Stimulated activated CD8-positive, alpha-beta memory T cell treated with anti-CD3 and anti-CD28 coated beads, Interleukin-4, amount 100 ng/mL, for 48 hours (primary cell): ENCODE measurements at places on chromosomes 2 and 18.
A peak's percentile ranks its signal among the peaks of the same experiment; 100 is the strongest.

DNA sequence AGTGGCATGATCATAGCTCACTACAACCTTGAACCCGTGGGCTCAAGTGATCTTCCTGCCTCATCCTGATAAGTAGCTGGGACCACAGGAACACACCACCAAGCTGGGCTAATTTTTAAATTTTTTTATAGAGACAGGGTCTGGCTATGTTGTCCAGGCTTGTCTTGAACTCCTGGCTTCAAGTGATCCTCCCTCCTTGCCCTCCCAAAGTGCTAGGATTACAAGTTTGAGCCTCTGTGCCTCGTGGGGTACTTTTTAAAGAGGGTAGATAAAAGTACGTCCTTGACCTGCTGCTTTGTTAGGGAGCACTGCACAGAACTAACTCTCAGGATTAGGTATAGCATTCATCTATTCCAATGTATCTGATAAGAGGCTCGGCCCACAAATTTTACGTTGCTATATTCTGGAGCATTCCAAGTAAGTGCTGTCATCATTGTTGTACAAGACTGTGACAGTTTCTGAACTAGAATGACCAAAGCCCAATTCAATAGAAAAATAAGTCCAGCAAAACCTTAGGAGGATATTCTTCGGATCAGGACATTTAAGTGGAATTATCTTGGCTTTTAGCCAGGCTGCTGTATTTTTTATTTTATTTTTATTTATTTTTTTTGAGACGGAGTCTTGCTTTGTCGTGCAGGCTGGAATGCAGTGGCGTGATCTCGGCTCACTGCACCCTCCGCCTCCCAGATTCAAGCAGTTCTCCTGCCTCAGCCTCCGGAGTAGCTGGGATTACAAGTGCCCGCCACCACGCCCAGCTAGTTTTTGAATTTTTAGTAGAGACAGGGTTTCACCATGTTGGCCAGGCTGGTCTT is 4.1 kb downstream of the MTCL1 start:
- no peak for DNase-seq

DNA sequence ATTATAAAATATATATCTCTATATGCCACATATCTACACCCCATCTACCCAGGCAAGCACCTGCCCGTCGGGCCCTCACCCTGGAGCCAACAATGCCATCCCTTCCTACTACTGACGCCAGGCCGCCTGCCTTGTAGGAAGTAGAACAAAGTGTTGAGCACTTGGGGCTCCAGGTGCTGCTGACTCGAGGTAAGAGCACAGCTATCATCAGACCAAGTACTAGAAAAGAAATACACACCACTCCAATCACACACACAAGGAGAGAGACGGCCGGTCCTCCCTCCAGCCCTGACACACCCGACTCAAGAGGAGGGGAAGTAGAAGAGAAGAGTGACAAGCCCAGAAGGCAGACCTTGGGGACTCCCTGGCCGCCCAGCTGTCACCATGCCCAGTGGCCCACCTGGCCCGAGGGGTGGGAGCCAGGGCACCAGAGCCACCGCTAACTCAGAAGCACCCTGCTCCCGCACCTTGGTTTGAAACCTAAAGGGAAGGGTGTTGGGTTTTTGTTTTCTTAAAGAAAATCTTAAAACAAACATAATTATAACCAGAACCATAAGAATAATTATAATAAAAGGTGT is 64.0 kb upstream of the POMC start:
- DNase-seq, result no peak

DNA sequence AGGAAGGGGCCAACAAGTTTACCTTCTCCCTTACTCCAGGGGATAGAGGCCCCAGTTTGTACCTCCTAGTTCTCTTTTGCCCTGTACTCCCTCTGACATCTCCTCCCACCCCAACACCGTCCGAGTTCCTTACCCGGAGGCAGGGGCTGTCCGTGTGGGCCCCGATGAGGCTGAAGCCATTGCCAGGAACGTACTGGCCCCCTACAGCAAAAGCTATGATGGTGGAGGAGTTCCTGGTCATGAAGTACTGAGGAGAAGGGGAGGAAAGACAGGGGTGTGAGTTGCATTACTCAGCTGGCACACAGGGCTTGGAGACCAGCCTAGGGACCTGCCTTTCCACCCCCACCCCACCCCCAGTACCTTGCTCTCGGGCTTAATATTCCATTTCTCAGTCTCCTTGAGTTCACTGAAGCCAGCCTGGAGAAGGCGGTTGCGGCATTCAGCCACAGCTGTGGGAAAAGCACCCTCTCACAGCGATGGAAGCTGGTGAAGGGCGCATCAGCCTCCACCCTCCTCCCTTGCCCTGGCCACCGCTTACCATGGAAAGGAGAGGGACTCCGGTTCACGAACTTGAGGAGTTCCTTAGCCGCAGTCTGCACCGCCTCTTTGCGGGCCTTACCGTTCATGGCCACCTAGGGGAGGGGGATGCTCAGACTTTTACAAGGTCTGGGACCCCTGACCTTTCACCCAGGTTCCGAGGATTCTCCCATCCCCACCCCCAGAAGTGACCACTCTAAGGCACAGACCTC is 1.0 kb downstream of the DNPEP start:
- DNase-seq, result peak; percentile 31

DNA sequence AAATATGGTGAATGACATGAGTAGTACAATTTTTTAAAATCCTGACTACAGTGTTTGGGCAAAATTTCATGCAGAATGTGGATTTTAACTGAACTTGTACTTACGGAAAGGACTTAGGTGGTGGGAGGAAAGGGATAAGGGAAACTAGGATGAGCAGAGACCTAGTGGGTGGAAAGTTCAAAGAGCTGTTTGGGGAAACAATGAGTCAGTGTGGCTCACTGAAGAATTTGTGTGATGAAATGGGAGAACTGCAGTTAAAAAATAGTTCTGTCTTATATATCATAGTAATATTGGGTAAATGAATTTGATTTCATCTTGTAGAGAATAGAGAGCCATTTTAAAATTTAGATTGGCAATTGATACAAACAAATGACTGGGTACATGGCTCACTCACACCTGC is 220.1 kb upstream of the CTAGE1 start:
- no peak for DNase-seq

DNA sequence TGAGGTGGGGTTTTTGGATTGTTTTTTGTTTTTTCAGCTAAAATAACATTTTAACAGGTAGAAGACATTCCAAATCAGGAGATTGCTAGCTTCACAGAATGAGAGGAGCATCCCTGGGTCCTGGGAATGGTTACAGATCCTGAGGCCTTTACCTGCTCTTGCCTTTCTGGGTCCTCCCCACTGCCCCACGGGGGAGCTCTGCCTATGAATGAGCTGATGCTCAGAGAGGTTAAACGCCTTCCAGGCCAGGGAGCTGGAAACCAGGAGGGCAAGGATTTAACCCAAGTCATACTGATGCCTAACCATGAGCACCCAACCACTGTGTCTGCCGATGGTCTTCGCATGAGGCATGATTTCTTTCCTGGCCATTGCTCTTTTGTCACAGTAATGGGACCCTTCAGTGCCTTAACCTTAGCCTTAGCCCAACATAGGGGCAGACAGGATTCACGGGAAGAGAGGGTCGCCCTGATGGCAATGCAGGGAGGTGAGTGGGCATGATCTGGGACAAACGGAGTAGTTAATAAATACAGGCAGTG is 16.1 kb downstream of the MOCOS start:
- no peak for DNase-seq

DNA sequence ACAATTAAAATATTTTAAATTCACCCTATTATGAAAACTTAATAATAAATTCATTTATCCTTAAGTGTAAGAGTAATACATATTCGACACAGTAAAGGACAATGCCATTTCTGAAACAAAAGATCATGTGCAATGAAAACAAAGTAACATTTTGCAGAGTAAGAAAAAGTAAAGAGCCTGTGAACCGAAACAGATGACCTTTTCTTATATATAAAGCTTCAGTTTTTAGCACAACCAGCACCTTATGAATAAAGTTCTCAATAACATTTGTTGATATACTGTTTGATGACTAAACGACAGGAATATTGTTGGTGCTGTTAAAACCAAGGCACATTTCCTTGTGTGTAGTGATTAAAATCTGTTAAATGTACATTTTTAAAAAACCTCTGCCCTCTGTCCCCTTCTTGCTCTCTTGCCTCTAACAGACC is 1.5 kb downstream of the PELI1 start:
- no peak for DNase-seq

DNA sequence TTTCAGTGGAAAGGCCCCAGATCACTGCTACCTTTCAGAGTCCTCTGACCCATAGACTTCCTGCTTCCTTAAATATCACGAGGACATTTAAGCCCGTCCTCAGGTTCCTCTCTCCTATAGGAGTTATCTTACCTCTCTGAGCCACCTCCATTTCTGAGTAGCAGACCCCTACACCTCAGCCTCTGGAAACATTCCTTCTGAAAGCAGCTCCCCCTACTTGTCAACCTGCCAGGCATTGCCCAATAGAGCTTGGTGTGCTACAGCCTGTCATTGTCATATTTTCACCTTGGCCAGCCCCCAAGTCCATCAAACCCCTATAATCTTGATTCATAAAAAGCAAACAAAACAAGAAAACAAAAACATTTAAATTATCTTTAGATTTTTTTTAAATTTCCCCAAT is 717.9 kb upstream of the SLC8A1 start:
- DNase-seq, result no peak

DNA sequence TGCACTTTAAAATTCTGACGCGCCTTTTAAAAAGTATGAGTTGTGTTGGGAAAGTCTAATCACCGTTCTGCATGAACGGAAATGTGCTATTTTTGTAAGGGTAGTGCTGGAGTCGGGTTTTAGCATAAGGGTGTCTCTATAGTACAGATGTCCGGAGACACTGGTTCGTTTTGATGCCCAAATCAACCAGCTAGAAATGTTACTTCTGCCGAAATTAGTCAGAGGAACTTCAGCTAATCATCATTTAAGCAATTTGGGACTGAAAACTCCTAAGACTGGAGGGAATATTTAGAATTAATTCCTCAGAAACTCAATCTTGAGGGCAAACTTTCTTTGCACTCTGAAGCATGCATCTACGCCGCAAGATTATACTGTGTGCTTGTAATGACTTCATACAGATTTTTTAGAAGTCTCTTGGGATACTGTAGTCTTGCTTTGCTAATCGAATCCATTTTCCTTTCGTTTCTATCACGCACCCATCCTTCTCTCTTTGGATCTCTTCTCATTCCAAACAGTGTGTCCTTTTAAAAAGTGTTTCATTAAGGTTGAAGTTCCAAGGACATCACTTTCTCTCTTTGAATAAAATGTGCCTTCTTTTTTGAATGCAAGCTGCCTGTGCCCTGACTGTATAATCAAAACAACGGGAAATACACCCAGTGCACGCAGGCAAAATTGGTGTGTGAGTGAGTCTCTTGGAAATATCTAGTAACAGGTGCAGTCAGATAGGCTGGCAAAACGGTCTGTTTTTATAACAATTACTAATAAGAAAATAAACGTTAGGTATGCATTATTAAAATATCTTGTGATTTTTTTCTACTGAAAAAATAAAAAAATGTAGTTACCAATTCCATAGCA is 270.9 kb upstream of the TCF4 start:
- DNase-seq, result no peak

- no peak for DNase-seq
Observed at GRCh38 chr18:77201506-77201905, 48.1 kb upstream of the GALR1 start.

- DNase-seq, result no peak
Observed at GRCh38 chr2:73297586-73297985, 4.2 kb upstream of the EGR4 start.

GRCh38 chr2:186980787-186981550 is 132.0 kb upstream of the ZSWIM2 start:
- DNase-seq, result no peak

- DNase-seq, result no peak
Observed at GRCh38 chr2:109144271-109144670, 15.3 kb downstream of the SH3RF3 start.

- no peak for DNase-seq
Observed at GRCh38 chr2:3703236-3703756, at the start of gene DCDC2C. Gene DCDC2C (plus strand): TSS chr2:3703575. CDS start chr2:3703752, 177 bp downstream.

DNA sequence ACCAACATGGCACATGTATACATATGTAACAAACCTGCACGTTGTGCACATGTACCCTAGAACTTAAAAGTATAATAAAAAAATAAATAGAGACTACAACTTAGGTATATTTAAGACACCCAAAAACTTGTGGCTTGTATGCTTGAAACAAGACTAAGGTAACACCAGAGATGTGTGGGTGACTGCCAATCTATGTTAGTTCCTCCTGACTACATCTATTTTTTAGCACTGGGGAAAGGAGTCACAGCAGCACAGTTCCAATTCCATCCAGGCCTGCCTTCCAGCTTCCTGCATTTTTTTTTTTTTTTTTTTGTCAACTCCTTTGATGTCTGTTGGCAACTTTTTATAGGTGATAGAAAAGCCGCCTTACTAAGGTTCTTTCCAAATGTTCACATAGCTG is 18.2 kb downstream of the C2orf69 start:
- DNase-seq, result no peak

- DNase-seq, result no peak
Observed at GRCh38 chr18:5986257-5986931, 91.1 kb upstream of the TMEM200C start.

GRCh38 chr2:106208874-106209273 is 14.8 kb upstream of the UXS1 start:
- no peak for DNase-seq

- DNase-seq, result peak; percentile 92
Observed at GRCh38 chr2:64831134-64831976, 157.8 kb upstream of the SLC1A4 start.

DNA sequence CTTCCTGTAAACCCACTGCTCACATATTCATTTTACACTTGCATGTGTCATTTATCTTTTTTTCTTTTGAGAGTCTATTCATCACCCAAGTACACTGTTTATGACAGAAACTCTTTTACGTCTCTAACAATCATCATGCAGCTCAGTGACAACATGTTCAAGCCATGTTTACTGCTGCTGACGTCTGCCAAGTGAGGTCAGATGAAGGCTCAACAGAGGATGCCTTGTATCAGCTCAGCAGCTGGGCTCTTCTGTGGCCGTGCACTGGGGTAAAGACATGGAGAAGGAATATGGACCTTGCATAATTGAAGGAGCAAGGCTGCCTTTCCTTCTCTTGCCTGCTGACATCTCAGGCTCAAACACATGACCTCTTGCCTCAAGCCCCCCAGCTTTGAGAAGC is 99.6 kb downstream of the ADD2 start:
- no peak for DNase-seq

- DNase-seq, result no peak
Observed at GRCh38 chr18:58966005-58966677, 101.5 kb downstream of the ZNF532 start.

DNA sequence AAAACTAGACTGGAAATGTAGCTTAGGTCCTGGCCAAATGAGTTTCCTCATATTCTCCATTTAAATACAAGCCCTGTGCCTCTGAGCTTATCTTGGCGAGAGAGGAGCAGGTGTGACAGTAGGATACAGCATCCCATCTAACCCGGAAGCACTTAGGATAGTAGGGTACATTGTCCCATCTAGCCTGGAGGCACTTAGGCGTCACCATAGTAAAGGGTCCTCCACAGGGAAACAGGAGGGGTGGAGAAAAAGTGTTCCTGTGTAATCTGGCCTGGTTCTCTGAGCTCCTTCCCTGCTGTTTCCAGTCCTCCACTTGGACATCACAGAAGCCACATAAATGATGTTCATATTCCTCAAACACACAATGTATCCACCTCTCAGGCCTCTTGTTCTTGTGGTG is 301.4 kb downstream of the GALR1 start:
- no peak for DNase-seq

GRCh38 chr2:239919774-239920692 is 105.1 kb downstream of the NDUFA10 start:
- DNase-seq, result no peak

- no peak for DNase-seq
Observed at GRCh38 chr18:65968239-65969004, 217.6 kb downstream of the CDH7 start.

- DNase-seq, result peak; percentile 67
Observed at GRCh38 chr2:111121028-111121827, 514 bp downstream of the BCL2L11 start.
